ENCODE measurements at places on chromosomes 6 and 20.

- DNase-seq = no peak
Observed at GRCh38 chr6:130864344-130864743, 37.1 kb downstream of the SMLR1 start.

- DNase-seq = no peak
Observed at GRCh38 chr20:52921340-52921739, 50.8 kb upstream of the TSHZ2 start.

DNA sequence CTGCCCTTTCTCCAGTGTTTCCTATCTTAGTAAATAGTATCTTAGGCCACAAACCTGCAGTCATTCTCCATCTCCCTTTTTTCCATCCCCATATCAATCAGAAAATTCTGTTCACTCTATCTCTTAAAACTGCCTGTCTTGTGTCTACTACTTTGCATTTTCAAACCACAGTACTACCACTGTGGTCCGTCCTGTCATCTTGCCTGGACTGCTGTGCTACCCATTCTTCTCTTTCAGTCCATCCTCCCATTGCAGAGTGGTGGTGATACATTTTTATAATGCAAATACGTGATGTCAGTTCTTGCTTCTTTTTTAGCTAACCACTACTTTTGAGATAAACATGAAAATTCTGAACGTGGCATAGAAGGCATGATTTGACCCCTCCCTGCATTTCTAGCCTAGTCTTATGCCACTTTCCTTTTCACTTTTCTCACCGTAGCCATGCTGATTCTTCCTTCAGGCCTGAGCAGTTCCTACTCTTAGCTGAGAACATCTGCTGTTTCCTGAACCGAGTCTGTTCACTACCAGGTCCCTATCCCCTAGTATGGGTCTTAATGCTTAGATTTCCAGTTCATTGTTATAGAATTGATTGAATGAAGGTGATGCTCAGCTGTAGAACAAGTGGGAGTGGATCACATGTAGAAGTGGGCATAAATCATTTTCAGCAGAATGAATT lies 13.8 kb downstream of the TBPL1 start:
- no peak for DNase-seq

- DNase-seq = no peak
Observed at GRCh38 chr6:14863902-14864850, 381.7 kb upstream of the JARID2 start.

- DNase-seq = no peak
Observed at GRCh38 chr6:103122766-103123601, 1729.5 kb downstream of the GRIK2 start.

DNA sequence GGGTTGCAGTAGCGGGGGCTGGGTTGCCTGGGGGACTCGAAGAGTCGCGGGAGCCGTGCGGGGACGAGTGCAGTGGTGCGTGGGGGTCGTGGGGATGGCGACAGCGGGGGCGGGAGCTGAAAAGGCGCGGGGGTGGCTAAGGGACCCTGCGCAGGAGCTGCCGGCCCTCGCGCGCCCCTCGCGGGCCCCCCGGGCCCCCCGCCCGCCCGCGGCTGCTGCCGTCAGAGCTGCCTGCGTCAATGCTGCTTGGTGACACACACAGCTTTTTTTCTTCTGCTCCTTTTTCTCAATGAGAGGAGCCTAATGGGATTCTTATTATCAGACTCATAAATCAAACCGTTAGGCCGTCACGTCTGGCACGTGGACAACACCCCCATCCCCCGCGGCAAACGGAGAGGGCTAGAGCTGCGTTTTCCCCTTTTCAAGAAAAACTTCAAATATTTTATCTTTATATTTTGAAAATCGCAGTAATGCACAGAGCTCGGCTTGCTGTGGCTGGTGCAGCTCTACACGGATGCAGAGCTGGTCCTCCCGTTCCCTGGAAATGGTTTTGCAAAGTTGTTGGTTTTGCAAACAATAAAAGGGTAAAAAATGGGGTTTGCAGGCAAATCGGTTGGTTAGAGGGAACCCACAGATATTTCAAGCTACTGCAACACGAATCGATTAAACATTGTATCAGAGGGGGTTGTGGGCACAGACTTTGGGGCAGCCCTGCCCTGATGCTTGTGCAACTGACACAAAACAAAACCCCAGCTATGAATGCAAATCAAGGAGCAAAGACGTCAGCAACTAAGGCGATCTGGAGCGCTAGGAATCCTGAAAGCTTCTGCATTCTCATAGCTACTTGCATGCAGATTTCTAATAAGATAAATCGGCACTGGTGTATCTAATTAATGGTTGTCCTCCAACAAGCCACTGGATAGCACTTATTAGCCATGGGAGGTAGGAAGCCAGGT lies 161.4 kb downstream of the TBXT start:
- DNase-seq = no peak

- DNase-seq = no peak
Observed at GRCh38 chr6:104943781-104944180, 13.1 kb upstream of the LIN28B start.

DNA sequence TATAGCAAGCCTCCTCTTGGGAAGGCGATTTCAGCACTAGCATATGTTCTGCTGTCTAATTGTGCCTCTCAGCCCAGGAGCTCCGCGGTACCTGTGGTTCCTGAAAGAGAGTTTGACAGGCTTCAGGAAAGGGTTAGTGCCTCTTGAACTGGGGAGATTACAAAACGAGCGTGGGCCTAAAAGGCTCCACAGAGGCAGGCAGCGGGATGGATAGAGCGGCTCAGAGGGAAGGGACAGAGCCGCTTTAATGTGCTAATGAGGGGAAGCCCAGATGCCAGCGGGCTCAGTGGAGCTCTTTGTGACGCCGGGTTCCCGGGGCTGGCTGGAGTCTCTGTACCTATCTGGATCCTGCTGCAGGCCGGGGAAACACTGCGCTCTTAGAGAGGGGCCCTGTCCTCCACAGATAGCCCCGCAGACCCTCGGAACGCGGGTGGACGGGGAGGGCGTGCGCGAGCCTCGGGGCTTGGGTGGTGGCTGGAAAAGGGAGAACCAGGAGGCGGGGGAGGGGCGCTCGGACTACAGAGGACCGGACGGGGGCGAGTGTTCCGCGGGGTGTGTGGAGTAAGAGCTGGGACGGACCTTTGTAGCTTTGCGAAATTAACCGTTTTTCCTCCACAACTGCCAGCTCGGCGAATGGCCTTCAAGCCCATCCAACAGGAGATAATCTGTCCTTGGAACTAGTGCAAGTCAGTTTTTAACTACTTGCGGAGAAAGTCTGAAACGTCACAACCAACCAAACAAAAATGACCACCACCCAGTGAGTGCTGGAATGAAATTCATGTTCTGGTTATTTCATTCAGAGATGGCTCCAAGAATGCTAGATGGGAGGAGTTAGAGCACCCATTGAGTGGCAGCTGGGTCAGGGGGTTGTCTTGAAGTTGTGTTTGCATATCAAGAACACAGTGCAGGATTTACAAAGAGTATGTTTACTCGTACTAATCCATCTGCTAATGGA lies 13.0 kb downstream of the SLC35F1 start:
- no peak for DNase-seq

- no peak for DNase-seq
Observed at GRCh38 chr20:63494420-63495166, 4.3 kb downstream of the EEF1A2 start.

- no peak for DNase-seq
Observed at GRCh38 chr20:42895020-42895419, 294.7 kb downstream of the PTPRT start.

DNA sequence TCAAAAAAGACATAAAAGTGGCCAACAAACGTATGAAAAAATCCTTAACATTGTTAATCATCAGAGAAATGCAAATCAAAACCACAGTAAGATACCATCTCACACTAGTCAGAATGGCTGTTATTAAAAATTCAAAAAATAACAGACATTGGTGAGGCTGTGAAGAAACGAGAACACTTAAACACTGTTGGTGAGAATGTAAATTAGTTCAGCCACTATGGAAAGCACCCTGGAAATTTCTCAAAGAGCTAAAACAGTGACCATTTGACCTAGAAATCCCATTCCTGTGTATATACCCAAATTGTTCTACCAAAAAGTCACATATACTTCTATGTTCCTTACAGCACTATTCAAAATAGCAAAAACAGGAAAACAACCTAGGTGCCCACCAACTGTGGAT lies 24.9 kb upstream of the NT5E start:
- DNase-seq = no peak

DNA sequence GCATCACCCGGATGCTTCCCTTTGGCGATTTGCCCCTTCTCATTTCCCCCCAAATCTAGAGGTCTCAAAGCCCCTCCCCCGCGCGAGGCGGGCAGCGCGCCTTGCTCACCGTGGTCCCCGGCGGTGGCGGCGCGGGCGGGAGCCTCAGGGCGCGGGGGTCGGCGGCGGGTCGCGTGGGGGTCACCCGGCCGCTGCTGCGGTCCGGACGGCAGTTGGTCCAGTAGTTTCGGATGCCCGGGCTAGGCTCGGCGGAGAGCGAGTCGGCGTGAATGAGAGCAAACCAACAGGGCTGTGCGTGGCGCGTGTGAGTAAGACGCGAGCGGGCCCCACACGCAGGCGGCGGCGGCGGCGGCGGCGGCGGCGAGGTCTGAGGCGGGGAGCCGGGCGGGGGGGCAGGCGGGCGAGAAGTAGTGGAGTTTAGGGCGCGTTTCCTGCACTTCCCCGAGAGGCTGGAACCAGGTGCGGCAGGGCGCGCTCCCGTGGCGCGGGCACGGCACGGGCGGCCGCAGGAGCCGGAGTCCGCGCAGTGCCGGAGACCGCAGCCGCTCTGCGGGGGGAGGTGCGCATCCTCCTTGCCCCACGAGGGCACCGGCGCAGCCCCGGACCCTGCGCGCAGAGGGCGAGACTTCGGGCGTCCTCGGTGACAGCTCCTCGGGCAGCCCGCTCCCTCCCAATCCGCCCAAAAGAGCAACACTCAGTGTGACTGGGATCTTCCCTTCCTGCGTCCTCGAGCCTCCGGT lies 567 bp downstream of the HS3ST5 start:
- DNase-seq = no peak

DNA sequence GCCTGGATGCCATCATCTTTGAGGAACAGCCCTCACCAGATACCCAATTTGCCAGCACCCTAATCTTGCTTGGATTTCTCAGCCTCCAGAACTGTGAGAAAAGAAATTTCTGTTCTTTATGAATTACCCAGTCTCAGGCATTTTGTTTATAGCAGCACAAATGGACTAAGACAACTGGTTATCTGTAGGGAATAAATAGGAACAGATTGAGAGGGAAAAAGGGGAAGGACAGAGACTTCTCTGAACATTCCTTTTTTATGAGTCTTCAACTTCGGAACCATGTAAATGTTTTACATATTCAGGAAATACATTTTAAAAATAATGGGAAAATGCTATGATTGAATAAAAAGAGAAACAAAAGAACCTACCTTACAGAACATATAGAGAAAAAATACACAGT lies 20.9 kb downstream of the KCTD20 start:
- DNase-seq = no peak

DNA sequence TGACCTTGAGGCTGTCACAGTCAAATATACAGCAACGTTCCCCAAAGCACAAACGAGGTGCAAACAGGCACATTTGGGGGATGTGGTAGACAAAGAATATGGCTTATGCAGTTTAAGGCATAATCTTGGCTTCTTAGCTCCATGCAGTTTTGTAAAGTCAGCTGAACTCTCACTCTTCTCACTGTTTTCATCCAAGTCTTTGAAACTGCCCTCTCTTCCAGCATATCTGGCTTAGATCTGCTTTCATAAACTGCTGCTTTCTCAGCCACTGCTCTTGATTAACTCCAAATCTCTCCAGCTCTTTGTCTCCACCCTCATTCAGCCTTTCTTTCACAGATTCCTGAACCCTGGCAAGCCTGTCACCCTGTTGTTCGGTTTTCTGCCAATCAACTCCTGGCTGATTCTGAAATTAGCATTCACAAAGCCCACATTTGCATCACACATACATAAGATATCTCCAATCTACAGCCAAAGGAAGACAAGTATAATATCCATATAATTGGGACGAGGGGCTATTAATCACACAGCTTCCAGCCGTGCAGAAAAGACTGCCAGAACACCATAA lies 301.1 kb upstream of the RNF217 start:
- no peak for DNase-seq

DNA sequence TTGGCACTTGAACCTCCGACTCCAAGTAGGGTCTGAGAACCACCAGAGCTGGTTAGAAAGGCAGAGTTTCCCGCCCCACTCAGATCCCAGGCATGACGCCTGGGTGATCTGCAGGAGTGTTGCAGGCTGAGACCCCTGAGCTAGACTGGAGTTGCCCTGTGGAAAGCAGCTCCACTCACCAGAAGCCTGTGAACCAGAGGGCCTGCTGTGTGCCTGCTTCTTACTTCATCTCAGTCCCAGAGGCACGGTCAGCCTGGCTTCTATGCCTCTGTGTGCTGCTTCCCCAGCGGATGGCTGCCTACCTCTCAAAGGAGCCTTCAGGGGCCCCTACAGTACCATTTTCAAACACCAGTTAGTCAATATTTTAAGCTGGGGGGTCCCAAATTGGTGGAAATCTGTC lies 15.6 kb upstream of the CCN6 start:
- no peak for DNase-seq

DNA sequence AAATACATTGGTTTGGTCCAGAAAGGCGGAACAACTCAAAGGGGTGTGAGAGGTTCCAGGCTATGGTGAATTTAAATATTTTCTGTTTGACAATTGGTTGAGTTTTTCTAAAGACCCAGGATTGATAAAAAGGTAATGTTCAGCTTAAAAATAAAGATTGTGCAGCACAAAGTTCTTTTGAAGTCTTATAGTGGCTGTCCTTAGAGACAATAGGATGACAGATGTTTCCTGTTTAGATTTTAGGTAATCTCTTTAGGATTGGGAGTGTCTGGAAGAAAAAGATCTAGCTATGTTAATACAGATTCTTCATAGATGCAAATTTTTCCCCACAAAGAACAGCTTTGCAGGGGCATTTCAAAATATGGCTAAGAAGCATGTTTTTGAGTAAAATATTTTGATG lies 119.7 kb downstream of the GRIK2 start:
- DNase-seq = no peak

DNA sequence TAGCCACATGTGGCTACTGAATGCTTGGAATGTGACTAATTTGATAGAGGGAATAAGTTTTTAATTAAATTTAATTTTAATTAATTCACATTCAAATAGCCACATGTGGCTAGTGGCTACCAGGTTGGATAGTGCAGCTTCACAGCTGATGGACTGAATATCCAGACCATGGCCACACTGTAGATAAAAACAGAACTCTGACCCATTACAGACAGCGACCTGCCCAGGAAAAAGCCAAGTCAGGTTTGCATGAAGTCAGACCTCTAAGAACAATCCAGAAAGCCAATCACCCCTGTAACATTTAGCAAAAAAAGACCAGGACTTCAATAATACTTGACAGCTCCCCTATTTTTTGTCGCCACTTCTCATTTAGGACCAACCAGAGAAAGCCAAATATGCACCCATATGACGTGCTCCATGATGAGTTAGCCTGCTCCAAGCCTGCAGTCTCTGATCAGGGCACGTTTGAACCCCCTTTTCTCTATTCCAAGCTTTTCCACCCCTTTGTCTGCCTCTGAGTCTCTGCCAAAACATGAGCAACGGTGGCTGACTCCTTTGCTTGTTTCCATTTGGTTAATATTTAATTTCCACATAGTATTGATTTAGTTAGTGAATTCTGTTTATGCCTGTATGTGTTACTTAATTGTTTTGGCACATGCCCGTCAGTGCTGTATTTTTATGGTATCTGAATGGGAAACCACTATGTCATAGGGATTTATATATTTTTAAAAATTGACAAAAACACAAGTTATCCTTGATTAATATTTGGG lies 636.3 kb downstream of the UTRN start:
- DNase-seq = no peak

All from CD4-positive, alpha-beta T cell treated with Interleukin-17A for 4 hours (primary cell).